ENCODE measurements at places on chromosomes 5 and 9. TPM values are rescaled to one million over a fixed set of nuclear protein-coding genes. Genes with fewer than 3 reads are reported as not detected.

DNA sequence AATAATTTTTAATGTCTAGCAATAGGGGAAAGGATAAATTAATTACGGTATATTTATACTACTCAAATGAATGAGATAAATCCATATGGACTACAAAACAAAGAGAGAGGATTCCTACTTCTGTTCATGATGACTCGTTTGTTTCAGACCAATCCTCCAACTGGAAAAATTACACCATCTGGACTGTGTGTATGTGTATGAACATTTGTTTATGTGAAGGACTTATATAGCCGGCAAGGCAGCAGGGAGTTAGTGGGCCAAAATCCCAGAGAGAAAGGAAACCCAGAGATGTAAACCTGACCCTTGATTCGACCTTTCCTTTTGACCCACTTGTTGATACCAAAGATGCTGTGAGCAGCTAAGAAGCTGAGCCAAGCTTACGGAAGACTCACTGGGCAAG, 20.1 kb downstream of the PDE6A start:
- no peak for DNase-seq

CCIN gene
- total RNA-seq: 0.22 TPM

- DNase-seq: no peak
Observed at GRCh38 chr9:77997611-77998284, 33.9 kb downstream of the GNAQ start.

DNA sequence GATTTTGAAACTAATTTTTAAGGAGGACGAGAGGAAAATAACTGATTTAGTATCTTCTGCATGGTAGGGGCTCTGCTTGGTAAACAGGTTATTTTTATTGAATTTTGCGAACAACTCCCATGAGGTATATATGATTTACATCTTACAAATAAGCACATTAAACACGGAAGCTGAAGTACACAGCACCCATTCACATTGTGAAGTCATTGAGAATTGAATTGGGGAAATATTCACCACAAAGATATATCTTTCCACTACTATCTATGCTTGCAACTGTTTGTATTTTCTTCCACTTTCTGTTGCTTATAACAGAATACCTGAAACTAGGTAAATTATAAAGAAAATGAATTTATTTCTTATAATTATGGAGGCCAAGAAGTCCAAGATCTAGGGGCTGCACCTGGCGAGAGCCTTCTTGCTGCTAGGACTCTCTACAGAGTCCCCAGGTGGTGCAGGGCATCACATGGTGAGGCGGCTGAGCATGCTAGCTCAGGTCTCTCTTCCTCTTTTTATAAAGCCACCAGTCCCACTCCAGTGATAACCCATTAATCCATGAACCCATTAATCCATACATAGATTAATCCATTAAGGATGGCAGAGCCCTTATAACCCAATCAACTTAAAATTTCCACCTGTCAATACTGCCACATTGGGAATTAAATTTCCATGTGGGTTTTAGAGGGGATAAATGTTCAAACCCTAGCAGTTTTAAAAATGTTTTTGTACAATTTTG, 79.0 kb upstream of the ZNF608 start:
- no peak for DNase-seq

- no peak for DNase-seq
Observed at GRCh38 chr9:9215050-9215449, 1397.8 kb downstream of the PTPRD start.

ADCY2 gene
- 3.8 TPM for total RNA-seq

- no peak for DNase-seq
Observed at GRCh38 chr9:126217797-126218196, 108.8 kb upstream of the MVB12B start.

GRCh38 chr5:389197-389821, 53.7 kb upstream of the EXOC3 start:
- no peak for DNase-seq

PRUNE2 gene
- total RNA-seq: 63.8 TPM

DNA sequence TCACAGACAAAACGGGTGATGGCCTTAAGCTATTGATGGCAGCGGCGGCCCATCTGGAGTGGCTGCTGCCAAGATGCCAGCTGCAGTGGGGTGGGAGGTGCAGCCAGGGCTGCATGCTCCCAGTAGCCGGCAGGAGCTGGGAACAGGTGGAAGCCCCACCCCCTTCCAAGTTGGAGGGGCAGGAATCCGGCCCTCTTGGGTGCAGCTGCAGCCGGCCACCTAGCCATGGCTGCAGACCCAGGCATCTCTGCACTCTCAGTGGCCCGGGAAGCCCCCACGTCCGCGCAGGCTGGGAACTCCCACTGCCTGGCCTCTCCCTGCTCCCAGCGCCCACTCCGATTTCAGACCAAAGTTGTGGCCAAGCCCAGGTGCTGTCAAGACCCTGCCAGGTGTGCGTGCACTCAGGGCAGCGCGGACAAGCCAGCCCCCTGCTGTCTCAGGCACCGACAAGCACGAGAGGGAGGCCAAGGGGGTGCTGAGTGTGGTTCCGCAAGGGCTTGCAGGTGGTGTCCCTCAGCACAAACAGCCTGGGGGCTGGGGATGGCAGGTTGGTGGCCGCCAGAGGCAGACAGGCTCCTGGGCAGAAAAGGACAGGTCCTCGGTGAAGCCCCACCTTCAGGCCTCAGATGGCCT, 115.1 kb upstream of the TSLP start:
- DNase-seq: no peak

HACD4 gene
- total RNA-seq: 0.10 TPM

GRCh38 chr9:104494808-104495207, 9.3 kb upstream of the OR13F1 start:
- no peak for DNase-seq

GRCh38 chr9:70559102-70559501, 144.6 kb upstream of the KLF9 start:
- no peak for DNase-seq

LCN9 gene
- not detected for total RNA-seq

DNA sequence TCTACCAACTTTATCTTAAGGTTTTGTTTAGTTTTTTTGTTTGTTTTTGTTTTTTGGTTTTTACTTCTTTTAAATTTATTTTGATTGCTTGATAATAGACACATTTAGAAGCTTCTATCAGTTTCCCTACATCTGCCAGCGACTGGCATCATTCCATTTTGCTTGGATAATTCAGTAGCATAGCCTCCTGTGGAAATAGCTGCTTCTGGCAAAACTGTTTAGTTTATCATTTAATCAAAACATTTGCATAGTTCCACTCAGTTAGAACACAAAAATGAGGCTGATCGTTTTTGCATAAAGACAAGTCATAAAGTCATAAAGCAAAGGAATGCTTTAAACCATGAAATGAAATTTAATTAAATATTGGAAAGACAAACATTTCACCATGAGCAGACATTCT, 133.7 kb upstream of the NFIL3 start:
- no peak for DNase-seq

- DNase-seq: no peak
Observed at GRCh38 chr5:67263656-67264408, 67.2 kb upstream of the CD180 start.

GRCh38 chr5:144356489-144356888, 185.8 kb downstream of the KCTD16 start:
- no peak for DNase-seq

- DNase-seq: no peak
Observed at GRCh38 chr9:32705059-32705458, 69.6 kb upstream of the TAF1L start.

PIP5KL1 gene
- 11.9 TPM for total RNA-seq

DNA sequence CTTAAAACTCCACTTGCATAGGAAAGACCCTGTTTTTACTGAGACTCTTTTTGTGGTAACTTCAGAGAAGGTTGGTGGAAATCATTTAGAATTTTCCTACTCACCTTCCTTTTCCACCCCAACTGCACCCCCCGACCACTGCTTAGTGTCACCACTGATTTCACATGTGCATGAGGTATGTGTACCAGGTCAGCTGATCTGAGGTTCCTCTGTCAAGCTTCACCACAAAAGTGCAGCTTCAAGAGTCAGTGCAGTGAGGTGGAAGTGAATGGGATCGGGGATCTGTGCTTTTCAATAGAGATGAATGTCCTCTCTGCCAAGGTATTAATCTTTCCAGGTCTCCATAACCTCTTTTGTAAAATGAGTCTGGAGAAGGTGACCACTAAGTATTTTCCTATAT, 260.5 kb upstream of the WWC1 start:
- no peak for DNase-seq

GRCh38 chr9:69976152-69976551, 67.5 kb upstream of the MAMDC2 start:
- no peak for DNase-seq

DNA sequence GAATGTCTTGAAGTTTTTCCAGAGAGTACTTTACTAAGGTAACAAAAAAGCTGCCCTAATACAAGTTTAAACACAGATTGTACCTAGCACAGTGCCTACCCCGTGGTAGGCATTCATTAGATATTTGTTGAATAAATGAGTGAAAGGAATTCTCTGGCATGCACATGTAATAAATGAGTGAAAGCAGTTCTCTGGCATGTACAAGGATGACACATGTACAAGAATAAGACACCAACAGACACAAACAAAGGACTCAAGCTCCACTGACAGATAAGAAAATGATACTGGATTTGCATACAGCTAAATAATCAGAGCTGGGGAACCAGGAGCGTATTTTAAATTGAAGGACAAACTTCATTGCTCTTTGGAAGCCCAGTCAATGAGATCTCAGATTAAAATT, 535.8 kb downstream of the EFNA5 start:
- DNase-seq: no peak

SVEP1 gene
- 0.10 TPM for total RNA-seq

DNA sequence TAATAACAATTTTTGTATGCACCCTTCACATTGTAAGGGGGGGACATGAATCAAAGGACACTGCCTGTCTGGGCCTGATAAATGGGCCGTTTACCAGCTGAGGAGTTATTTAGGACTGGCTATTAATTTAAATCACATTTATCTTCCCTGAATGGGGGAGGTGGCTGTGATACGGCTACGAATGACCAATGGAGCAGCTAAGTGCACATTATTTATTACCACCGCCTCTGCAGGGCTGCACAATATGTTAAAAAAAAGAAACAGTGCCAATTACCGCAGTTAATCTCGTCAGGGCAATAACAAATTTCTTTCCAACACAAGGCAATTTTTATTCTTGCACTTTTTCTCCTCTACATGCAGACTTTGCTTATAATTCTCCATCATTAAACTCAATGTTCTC, 318.4 kb downstream of the IRX2 start:
- no peak for DNase-seq

C5orf52 gene
- not detected for total RNA-seq

- DNase-seq: no peak
Observed at GRCh38 chr5:71471193-71471592, 15.7 kb downstream of the BDP1 start.

- no peak for DNase-seq
Observed at GRCh38 chr9:113665064-113665463, 201.5 kb downstream of the RGS3 start.

DNA sequence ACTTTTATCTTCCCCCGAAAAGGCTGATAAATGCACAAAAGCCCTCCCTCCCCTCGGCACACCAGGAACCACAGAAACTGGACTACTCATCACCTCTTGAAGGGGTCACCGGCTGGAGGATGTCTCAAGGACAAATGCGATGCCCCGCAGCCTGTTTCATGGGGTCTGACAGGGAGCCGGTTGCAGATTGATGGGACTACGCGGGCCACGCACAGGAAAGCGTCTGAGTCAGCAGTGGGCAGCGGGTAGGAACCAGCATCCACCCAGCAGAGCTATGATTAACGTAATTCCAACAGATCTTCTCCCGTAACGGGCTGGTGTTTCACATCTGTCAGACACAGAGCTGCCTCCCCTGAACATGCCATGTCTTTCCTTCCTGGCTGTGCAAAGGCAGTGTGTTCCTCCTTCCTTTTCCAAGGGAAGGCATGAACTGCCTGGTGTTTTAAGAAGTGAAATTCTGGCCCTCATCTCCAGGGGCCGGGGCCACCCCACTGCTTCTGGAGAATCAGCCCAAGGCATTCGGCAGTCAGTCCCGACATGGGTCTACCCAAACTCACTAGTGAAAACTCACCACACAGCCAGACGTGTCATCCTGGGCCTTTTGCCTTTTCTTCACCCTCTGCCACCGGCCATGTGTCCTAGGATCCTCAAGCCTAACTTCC, 144.4 kb upstream of the PHYKPL start:
- DNase-seq: peak; percentile 17

- DNase-seq: no peak
Observed at GRCh38 chr5:6086871-6087270, 291.5 kb downstream of the MED10 start.

GDA gene
- total RNA-seq: 1.2 TPM

- DNase-seq: no peak
Observed at GRCh38 chr5:109326919-109327318, 82.9 kb downstream of the PJA2 start.

DNA sequence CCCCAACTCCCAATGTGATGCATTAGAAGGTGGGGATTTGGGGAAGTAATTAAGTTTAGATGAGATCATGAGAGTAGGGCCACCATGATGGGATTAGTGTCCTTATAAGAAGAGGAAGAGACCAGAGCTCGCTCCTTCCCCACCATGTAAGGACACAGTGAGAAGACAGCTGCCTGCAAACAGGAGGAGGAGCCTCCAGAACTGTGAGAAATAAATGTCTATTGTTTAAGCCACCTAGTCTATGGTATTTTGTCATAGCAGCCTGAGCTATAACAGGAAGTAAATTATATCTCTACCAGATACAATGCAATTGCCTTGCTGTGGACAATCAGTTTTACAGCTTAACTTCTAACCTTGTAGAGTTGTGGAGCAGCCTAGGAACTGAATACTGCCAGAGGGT, 58.0 kb downstream of the ANKRD33B start:
- DNase-seq: no peak

- DNase-seq: no peak
Observed at GRCh38 chr5:88399561-88399960, 130.9 kb upstream of the TMEM161B start.

DNA sequence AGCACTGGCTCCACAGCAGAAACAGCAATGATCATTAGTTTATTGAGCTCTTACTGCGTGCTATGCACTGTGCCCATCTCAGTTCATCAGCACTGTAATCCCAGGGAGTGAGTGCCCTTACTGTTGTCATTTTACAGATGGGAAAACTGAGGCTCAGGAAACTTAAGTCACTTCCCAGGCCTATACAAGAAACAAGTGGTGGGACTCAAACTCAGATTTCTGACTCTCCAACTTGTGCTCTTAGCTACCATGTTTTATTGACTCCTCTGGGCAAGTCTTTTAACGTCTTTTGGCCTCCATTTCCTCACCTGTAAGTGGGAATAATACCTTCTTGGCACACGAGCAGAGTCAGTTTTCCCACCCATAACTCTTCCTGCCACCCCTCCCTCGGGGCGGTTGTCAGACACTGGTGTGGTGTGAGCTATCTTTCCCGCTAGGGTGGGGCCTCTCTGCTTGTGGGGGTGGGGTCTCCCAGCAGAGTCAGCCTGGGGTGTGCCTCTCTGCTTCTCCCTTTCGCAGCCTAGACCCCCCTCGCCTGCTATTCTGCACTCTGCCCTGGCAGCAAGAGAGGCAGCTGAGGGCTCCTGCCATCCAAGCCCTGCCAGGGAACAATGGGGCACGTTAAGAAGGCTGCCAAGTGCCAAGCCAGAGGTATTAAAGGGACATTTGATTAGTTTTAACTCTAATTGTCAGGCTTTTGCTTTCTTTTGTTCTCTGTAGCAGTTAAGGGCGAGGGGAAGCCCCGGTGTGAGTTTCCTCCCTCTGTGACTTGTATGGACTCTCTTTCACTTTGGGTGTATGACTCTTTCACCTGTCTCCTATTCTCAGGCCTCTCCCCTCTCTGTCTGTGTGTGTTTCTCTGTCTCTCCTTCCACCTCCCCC, 12.1 kb downstream of the GALNT10 start:
- DNase-seq: no peak
